ENCODE measurements at places on chromosomes 6 and 20.
A peak's percentile ranks its signal among the peaks of the same experiment; 100 is the strongest.

DNA sequence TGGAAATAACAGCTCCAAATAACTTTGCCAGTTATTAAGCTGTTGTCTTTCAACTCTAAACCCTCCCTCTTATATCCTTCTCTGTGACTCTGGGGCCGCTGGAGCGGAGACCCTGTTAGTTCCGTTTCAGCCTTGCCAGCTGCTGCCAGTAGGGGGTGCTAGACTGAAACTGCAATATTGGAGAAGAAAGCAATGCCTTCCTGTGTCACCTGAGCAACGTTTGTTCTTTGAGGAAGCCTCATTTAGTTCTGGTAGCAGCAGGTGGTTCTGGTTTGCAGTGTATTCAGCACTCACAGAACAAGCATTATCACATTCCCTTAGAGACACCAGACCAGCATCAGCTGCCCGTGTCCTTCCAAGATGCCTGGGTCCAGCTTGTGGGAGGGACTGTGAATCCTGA lies 22.9 kb upstream of the JAG1 start:
- peak; percentile 23 for DNase-seq

DNA sequence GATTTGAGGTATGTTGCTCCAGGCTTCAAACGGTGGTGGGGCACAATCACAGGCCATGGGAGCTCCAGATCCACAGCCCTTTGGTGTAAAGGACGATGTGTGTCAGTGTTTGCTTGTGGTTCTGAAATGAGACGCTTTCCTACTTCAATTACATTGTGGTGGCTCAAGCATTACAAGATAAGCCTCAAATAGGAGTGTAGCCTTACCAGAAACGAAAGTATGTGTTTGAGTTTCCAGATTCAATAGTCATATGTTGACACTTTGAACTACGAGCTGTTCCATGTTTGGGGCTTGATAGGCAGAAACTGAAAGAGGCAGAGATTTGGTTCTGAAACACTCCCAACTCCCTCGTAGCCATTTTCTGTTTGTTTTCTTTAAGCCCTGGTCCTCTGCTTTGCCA lies 187.1 kb downstream of the MYLK4 start:
- peak; percentile 59 for DNase-seq

DNA sequence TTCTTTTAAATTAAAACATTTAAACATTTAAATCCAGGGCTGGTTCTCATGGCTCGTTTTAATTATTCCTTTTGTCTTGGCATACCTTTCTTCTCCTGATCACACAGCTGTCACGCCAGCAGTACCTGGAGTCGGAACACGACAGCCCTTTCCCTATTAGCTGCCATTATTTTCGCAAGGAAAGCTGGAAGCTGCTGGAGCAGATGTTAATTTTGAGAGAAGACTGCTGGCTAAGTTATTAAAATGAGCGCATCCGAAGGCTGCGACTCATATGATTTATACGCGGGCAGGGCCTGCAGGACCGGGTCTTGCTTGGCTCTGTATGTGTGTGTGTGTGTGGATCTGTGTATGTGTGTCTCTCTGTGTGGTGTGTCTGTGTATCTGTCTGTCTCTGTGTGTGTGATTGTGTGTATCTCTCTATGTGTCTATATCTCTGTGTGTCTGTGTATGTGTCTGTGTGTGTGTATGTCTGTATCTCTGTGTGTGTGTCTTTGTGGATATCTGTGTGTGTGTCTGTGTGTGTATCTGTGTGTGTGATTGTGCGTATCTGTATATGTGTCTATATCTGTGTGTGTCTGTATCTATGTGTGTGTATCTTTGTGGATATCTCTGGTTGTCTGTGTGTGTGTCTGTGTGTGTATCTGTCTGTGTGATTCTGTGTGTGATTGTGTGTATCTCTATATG lies 191.5 kb downstream of the CDH4 start:
- no peak for DNase-seq

GRCh38 chr6:122735582-122735981 lies 43.9 kb upstream of the FABP7 start:
- DNase-seq, result no peak

DNA sequence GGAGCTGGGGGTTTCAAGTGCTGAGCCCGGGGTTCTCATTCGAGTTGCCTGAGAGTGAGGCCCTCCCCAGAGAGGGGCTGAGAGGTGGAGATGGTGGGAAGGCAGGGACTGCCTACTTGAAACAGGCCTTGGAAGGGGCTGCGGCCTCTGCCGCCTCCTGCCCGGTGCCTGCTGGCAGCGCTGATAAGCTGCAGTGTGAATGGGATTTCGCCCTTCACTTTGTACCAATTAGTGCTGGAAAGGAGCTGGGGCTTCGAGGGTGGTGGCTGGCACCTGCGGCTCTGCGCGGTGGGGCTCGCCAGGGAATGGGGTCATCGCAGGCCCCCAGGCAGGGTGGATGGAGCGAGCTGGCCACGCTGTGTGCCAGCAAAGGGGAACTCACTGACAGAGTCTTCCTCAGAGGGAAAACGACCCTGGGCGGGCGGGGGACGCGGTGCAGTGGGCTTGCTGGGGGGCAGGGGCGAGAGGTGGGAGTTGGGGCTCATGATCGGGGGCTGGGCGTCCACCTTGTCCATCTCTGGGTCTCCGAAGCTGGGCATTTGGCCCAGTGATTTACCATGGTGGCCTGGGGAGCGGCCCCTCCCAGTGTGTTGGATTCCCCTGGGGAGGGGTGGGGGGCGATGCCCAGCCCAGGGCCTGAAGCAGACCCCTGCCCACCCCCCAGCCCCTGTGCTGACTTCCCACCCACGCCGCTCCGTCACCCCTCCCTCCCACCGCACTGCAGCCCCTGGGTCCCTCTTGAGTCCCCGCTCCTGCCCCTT lies 22.9 kb downstream of the COL20A1 start:
- DNase-seq, result no peak

GRCh38 chr6:118632359-118632758 lies 19.0 kb downstream of the CEP85L start:
- DNase-seq, result no peak

- DNase-seq, result no peak
These were observed 66.6 kb downstream of the CDH26 start for GRCh38 chr20:60024801-60025200.
